Upper lobe of left lung (tissue), 6 donors: ENCODE measurements at places on chromosomes 1 and 21. TPM values are rescaled to one million over a fixed set of nuclear protein-coding genes. Genes with fewer than 3 reads are reported as not detected.

DNA sequence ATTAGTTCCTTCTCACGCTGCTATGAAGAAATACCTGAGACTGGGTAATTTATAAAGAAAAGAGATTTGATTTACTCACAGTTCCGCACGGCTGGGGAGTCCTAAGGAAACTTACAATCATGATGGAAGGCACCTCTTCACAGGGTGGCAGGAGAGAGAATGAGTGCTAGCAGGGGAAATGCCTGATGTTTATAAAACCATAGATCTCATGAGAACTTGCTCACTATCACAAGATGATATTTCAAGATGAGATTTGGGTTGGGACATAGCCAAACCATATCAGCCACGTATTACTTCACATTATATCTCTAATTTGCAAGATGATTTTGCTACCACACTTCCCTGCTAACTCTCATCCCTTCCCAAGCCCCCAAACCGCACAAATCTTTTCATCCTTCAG is 9.1 kb downstream of the MNDA start:
- no peaks in the 10 kb centered on the region for H3K27me3 ChIP-seq
- H3K27ac ChIP-seq = no peak overlapping the region
- H3K36me3 ChIP-seq = no peaks in the 10 kb centered on the region
- DNase-seq = no peak
- H3K4me3 ChIP-seq = no peak overlapping the region
- no peaks in the 10 kb centered on the region for H3K4me1 ChIP-seq

DNA sequence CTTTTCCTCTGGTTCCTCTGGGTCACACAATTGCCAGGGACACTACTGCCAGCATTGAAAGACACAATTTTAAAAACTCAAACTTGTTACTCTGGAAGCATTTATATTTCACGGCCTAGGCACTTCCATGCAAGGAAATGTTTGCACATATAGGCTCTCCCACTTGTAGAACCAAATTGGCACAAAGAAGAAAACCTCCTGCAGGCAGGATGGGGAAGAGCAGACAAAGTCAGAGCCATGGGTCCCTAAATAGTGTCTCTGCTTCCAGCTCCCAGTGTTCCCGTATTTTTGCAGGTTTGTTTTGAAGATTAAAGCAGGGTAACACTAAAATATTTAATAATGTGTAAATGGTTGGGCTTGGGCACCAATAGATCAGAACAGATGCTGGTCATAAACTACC is 19.0 kb upstream of the ADGRL2 start:
- no peak for DNase-seq
- H3K27me3 ChIP-seq = no peaks in the 10 kb centered on the region
- H3K4me1 ChIP-seq = no peaks in the 10 kb centered on the region
- no peak overlapping the region for H3K27ac ChIP-seq
- no peak overlapping the region for H3K4me3 ChIP-seq

DNA sequence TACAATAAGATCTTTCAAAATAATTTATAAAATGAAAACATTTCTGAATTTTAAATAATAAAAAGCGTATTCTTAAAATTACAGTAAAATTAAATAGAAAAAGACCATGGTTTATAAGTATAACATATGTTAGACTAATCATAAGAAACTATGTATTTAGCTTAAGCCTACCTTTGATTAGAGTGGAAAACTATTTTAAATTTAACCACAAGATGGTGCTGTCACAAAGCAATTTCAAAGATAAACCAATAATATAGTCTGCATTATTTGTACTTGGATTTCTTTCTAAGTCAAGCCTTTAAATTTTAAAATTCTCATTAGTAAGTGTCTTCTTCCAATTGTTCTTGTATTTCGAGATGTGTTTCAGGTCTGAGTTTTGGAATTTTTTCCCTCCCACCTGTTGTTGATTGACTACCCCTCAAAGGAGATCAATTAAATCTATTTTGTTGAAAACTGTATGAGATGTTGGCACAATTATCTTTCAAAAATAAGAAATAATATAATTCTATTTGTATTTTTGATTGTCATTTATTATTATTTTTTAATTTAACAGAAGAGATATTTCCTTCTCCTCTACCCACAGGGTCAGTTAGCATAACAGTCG is 459.8 kb downstream of the KCNT2 start:
- no peak for DNase-seq
- H3K27me3 ChIP-seq = no peaks in the 10 kb centered on the region
- H3K4me1 ChIP-seq = no peaks in the 10 kb centered on the region
- no peak overlapping the region for H3K27ac ChIP-seq
- H3K36me3 ChIP-seq = no peaks in the 10 kb centered on the region

GRCh38 chr1:88016947-88017346 is 667.1 kb upstream of the PKN2 start:
- H3K4me3 ChIP-seq = no peak overlapping the region
- no peaks in the 10 kb centered on the region for H3K36me3 ChIP-seq
- no peak overlapping the region for H3K27ac ChIP-seq
- H3K27me3 ChIP-seq = no peaks in the 10 kb centered on the region
- H3K4me1 ChIP-seq = no peaks in the 10 kb centered on the region

GRCh38 chr1:181126289-181126688 is 37.8 kb downstream of the IER5 start:
- no peak overlapping the region for H3K4me3 ChIP-seq
- H3K27ac ChIP-seq = no peak overlapping the region
- H3K4me1 ChIP-seq = peaks cover 30% of the 10 kb centered on the region
- DNase-seq = no peak
- H3K27me3 ChIP-seq = no peaks in the 10 kb centered on the region
- H3K36me3 ChIP-seq = no peaks in the 10 kb centered on the region

GRCh38 chr1:155850345-155850744 is 6.7 kb downstream of the GON4L start:
- no peak overlapping the region for H3K4me3 ChIP-seq
- peaks cover 4% of the 10 kb centered on the region for H3K4me1 ChIP-seq
- H3K27me3 ChIP-seq = no peaks in the 10 kb centered on the region
- peaks cover 32% of the 10 kb centered on the region for H3K36me3 ChIP-seq
- no peak overlapping the region for H3K27ac ChIP-seq

GRCh38 chr1:179003512-179004066 is 22.1 kb upstream of the FAM20B start:
- no peak overlapping the region for H3K27ac ChIP-seq
- no peak for DNase-seq
- H3K27me3 ChIP-seq = no peaks in the 10 kb centered on the region
- no peak overlapping the region for H3K4me3 ChIP-seq
- H3K36me3 ChIP-seq = no peaks in the 10 kb centered on the region
- no peaks in the 10 kb centered on the region for H3K4me1 ChIP-seq

DNA sequence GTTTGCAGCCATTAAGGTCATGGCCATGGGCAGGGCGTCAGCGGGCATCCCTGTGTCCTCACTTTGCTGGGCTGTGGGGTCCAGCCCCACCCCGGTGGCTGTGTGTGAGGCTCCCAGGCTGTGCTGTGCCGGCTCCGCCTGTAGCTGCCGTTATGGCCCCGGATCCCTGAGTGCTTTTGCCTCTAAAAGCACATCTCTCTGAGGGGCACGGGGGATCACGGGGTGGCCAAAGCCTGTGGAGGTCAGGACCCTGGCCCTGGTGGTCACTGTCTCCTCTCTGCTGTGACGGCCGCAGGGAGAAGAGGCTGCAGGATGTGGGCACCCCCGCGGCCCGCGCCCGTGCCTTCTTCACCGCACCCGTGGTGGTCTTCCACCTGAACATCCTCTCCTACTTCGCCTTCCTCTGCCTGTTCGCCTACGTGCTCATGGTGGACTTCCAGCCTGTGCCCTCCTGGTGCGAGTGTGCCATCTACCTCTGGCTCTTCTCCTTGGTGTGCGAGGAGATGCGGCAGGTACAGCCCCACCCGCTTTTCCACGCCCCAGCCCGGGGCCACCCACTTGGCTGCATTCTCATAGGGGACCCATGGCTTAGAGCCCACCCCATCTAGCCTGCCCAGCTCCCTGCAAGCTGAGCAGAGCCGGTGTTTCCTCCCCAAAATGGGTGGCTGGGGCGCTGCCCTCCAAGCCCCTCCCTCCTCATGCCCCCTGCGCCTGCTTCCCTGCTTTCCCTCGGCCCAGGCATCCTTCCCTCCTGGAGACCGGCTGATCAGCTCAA is 48.2 kb downstream of the TRPM2 start:
- H3K27ac ChIP-seq = no peak overlapping the region
- no peak for DNase-seq
- no peak overlapping the region for H3K4me3 ChIP-seq
- no peaks in the 10 kb centered on the region for H3K36me3 ChIP-seq

GRCh38 chr1:157119008-157119407 is 19.2 kb downstream of the ETV3 start:
- no peaks in the 10 kb centered on the region for H3K27me3 ChIP-seq
- H3K27ac ChIP-seq = no peak overlapping the region
- peaks cover 13% of the 10 kb centered on the region for H3K36me3 ChIP-seq
- H3K4me3 ChIP-seq = no peak overlapping the region
- no peak for DNase-seq
- H3K4me1 ChIP-seq = no peaks in the 10 kb centered on the region

DNA sequence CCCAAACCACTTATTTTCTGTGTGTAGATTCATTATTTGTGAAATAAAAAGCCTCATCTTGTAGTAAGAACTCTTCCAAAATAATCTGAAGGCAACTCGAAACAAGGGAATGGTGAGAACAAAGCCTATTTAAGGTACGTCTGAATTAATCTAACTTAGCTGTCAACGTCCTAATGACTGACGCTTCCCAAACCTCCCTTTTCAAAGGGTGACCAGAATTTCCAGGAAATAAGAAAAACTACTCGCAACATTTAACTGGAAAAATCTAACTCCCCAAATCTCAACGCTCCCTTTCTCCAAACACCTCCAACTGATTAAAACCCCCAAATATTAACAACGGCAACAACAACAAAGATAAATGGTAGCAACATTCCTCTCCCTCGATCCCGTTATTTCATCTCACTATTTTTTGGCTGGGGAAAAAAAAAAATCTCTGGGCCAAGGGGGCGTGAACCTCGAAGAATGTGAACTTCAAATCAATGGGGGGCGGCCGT is 693 bp downstream of the SRSF10 start:
- H3K36me3 ChIP-seq = no peaks in the 10 kb centered on the region
- peak overlapping the region; percentile 92 for H3K4me3 ChIP-seq
- DNase-seq = no peak
- H3K27me3 ChIP-seq = no peaks in the 10 kb centered on the region
- H3K4me1 ChIP-seq = peaks cover 52% of the 10 kb centered on the region

DNA sequence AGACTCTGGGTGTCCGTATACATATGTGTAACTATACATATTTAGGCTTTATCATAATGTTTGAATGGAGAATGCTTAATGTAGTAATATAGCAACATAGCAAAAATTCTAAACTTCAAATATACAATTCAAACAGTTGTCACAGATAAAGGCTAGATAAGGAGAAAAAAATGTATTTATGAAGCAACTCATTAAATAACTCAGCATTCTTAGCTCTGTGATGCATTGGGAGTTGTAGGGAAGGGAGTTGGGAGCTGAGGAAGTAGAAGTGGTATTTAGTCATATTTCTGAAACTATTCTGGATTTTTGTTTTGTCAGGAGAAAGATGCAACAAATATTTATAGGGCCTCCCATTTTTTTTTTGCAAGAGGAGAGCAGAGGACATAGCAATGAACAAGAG is 197.8 kb downstream of the PBX1 start:
- H3K4me3 ChIP-seq = no peak overlapping the region
- H3K36me3 ChIP-seq = no peaks in the 10 kb centered on the region
- peaks cover 4% of the 10 kb centered on the region for H3K4me1 ChIP-seq

GRCh38 chr1:54153535-54154439 is 987 bp upstream of the CDCP2 start:
- DNase-seq = no peak
- peak overlapping the region; percentile 22 for H3K27ac ChIP-seq
- H3K27me3 ChIP-seq = no peaks in the 10 kb centered on the region
- H3K36me3 ChIP-seq = no peaks in the 10 kb centered on the region
- H3K4me1 ChIP-seq = peaks cover 10% of the 10 kb centered on the region

GRCh38 chr1:228798035-228798434 is 62.8 kb downstream of the RHOU start:
- peaks cover 12% of the 10 kb centered on the region for H3K4me1 ChIP-seq
- no peaks in the 10 kb centered on the region for H3K36me3 ChIP-seq
- no peak for DNase-seq

GRCh38 chr1:214117780-214118179 is 130.0 kb downstream of the PROX1 start:
- H3K27ac ChIP-seq = no peak overlapping the region
- H3K4me3 ChIP-seq = no peak overlapping the region
- no peaks in the 10 kb centered on the region for H3K4me1 ChIP-seq
- H3K36me3 ChIP-seq = no peaks in the 10 kb centered on the region
- no peak for DNase-seq

- H3K4me3 ChIP-seq = no peak overlapping the region
- no peaks in the 10 kb centered on the region for H3K4me1 ChIP-seq
- H3K36me3 ChIP-seq = no peaks in the 10 kb centered on the region
- no peaks in the 10 kb centered on the region for H3K27me3 ChIP-seq
- DNase-seq = no peak
These were observed 93.3 kb downstream of the SDCCAG8 start for GRCh38 chr1:243349128-243349527.

- H3K4me1 ChIP-seq = no peaks in the 10 kb centered on the region
- H3K27ac ChIP-seq = no peak overlapping the region
- no peaks in the 10 kb centered on the region for H3K27me3 ChIP-seq
- DNase-seq = no peak
- H3K36me3 ChIP-seq = no peaks in the 10 kb centered on the region
These were observed 691.3 kb upstream of the CXADR start for GRCh38 chr21:16821588-16821987.

DNA sequence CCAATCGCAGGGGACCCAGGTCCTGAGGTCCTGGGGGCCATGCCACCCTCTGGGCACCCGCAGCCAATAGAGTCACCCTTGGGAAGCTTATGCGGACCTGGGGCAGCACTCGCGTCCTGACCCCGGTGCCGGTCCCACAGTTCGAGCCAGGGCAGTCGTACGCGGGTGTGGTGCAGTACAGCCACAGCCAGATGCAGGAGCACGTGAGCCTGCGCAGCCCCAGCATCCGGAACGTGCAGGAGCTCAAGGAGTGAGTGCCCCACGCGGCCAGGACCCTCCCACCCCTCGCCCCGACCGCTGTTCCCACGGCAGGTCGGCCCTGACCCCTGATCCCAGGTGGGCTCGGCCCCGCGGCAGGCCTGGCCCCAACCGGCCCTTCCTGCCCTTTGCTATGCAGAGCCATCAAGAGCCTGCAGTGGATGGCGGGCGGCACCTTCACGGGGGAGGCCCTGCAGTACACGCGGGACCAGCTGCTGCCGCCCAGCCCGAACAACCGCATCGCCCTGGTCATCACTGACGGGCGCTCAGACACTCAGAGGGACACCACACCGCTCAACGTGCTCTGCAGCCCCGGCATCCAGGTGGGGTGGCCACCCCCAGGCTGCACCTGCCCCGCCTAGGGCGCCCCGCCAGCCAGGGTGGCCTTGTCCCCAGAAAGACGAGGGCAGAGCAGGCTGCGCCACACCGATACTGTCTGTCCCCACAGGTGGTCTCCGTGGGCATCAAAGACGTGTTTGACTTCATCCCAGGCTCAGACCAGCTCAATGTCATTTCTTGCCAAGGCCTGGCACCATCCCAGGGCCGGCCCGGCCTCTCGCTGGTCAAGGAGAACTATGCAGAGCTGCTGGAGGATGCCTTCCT is 20.5 kb downstream of the COL6A1 start:
- no peak for DNase-seq
- no peak overlapping the region for H3K27ac ChIP-seq
- H3K27me3 ChIP-seq = no peaks in the 10 kb centered on the region
- H3K36me3 ChIP-seq = peaks cover 34% of the 10 kb centered on the region
- H3K4me3 ChIP-seq = no peak overlapping the region

- no peak overlapping the region for H3K27ac ChIP-seq
- no peak overlapping the region for H3K4me3 ChIP-seq
- no peak for DNase-seq
- H3K4me1 ChIP-seq = peaks cover 18% of the 10 kb centered on the region
- no peaks in the 10 kb centered on the region for H3K36me3 ChIP-seq
These were observed 92.0 kb downstream of the LAMC2 start for GRCh38 chr1:183277821-183278738.

Gene OR10K2
- total RNA-seq = not detected

Gene TRAF3IP3
- 7.4 TPM for total RNA-seq

Gene SYF2
- 36.5 TPM for total RNA-seq

Gene ORC1
- total RNA-seq = 0.91 TPM

Gene CYP4Z1
- 7.7 TPM for total RNA-seq
